Epithelial cell of prostate (primary cell): ENCODE measurements at places on chromosomes 7 and 10.

DNA sequence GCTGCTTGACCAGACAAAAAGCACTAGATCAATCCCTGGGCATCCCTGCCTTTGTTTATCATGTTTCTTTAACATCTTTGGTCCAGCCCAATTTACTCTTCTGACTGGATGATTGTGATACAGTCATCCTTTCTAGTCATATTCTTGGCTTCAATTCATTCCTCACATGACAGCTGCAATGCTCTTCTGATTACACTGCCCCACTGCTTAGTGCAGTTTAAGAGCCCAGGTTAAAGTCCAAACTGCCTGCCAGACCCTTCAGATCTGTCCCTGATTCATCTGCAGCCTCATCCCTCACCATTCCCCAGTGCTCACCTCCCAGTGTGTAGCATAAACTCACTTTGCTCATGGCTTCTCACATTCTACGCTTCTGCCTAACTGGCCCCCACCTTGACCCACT, 383.8 kb downstream of the TNS3 start:
- DNase-seq, result no peak

- DNase-seq, result no peak
Measured at GRCh38 chr7:56811081-56811480, 321.2 kb downstream of the ZNF479 start.

DNA sequence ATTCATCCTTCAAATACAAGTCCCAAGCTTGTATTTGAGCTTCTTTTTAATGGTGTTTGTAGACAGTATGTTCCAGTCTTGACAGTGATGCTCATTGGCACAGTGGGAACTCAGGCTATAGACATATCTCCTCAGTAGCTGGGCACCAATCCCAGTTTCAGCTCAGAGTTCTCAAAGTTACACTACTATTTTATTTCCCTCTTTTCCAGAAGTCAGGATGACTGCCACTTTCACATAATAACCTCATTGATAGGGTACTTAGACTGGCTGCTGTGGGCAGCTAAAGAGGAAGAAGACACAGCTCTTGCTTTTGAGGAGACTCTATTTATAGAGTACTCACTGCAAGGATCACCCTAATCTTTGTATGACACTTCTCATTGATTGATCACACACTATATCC, 2.4 kb downstream of the GBF1 start:
- DNase-seq, result no peak

- DNase-seq, result no peak
Measured at GRCh38 chr7:128108641-128109423, 77.6 kb upstream of the LRRC4 start.

GRCh38 chr10:117455346-117455745, 80.1 kb upstream of the PDZD8 start:
- no peak for DNase-seq

GRCh38 chr7:72345208-72345727, 66.9 kb downstream of the CALN1 start:
- no peak for DNase-seq

- DNase-seq, result no peak
Measured at GRCh38 chr10:127863231-127863825, 29.4 kb downstream of the CLRN3 start.

- DNase-seq, result no peak
Measured at GRCh38 chr10:122877264-122877663, 2.1 kb downstream of the FAM24B start.

GRCh38 chr10:103111918-103112877, 80.9 kb downstream of the NT5C2 start:
- DNase-seq, result no peak

DNA sequence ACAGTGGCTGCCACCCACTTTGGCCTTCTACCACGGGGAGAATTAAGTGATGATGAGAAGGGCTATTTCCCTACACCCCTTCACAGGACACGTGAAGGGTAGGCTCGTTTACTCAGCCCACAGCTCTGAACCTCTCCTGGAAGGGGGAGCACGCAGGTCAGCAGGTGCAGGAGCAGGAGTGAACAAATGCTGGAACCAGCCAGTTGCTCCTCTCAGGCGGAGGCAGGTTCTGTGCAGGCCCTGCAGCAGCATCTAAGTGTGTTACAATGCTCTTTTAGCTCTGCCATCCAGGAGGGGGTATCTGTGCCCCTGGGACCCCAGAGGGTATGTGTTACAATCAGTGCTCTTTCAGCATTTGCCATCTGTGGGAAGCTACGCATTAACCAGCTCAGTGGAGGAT, 61.2 kb downstream of the AHR start:
- no peak for DNase-seq
